Stimulated activated CD8-positive, alpha-beta memory T cell treated with anti-CD3 and anti-CD28 coated beads, Interleukin-4, amount 100 ng/mL, for 1 hour (primary cell): ENCODE measurements at places on chromosomes 7 and 10.

- DNase-seq = no peak
Measured at GRCh38 chr7:135618510-135618909, 43.8 kb upstream of the STMP1 start.

- DNase-seq = no peak
Measured at GRCh38 chr10:14723052-14723689, 51.5 kb downstream of the FAM107B start.

GRCh38 chr10:17112566-17112965 is 17.0 kb downstream of the CUBN start:
- DNase-seq = no peak

DNA sequence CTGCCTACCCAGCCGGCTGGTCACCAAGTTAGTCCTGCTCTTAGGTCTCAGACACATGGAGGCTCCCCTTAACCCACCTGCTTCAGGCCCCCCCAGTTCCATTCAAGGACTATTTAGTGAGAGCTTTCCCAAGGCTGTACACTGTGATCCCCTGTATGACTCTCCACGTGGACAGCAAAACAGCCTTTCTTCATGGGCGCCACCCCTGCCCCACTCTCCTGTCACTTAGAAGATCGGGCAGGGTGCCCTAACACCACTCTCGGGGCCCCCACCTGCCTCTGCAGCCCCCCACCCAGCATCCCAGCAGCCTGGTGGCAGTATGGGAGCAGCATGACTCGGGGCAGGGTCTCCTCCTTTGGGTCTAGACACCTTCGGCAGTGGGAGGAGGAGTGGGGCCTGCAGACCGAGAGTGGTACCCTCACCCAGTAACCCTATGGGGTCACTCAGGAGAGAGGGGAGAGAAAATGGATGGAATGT is 116.6 kb downstream of the PTPN20 start:
- no peak for DNase-seq

GRCh38 chr10:91593834-91594233 is 39.0 kb downstream of the PPP1R3C start:
- DNase-seq = no peak
